Activated T-cell treated with anti-CD3 and anti-CD28 coated beads, Interleukin-2, amount 50 U/mL, for 72 hours (primary cell): ENCODE measurements at places on chromosomes 1 and 21. TPM values are rescaled to one million over a fixed set of nuclear protein-coding genes. Genes with fewer than 3 reads are reported as not detected.

MSH4 gene
- total RNA-seq, result 0.65 TPM

ITGB2 gene
- 287 TPM for total RNA-seq

FLG2 gene
- total RNA-seq, result not detected

TAS1R3 gene
- total RNA-seq, result 0.91 TPM

DNASE2B gene
- total RNA-seq, result not detected

TNFRSF4 gene
- 588 TPM for total RNA-seq

PALMD gene
- not detected for total RNA-seq

CFHR1 gene
- not detected for total RNA-seq

MASP2 gene
- total RNA-seq, result 0.19 TPM

CCDC27 gene
- not detected for total RNA-seq

- H3K4me3 ChIP-seq, result no peak overlapping the region
- H3K4me1 ChIP-seq, result no peaks in the 10 kb centered on the region
- H3K27me3 ChIP-seq, result no peaks in the 10 kb centered on the region
- peaks cover 2% of the 10 kb centered on the region for H3K36me3 ChIP-seq
These were observed 56.0 kb upstream of the LAMC2 start for GRCh38 chr1:183129921-183130690.

- H3K4me3 ChIP-seq, result no peak overlapping the region
- H3K4me1 ChIP-seq, result peaks cover 18% of the 10 kb centered on the region
- no peak for DNase-seq
- H3K27ac ChIP-seq, result no peak overlapping the region
These were observed 21.3 kb upstream of the LRRC8D start for GRCh38 chr1:89799495-89799894.

GRCh38 chr1:47434051-47434842 lies 3.6 kb upstream of the FOXD2 start:
- no peak overlapping the region for H3K27ac ChIP-seq
- H3K4me3 ChIP-seq, result peak overlapping the region; percentile 61
- H3K27me3 ChIP-seq, result peaks cover 42% of the 10 kb centered on the region
- H3K4me1 ChIP-seq, result peaks cover 49% of the 10 kb centered on the region

- no peak overlapping the region for H3K4me3 ChIP-seq
- no peak overlapping the region for H3K27ac ChIP-seq
- H3K4me1 ChIP-seq, result no peaks in the 10 kb centered on the region
- DNase-seq, result no peak
These were observed 18.7 kb upstream of the FMO2 start for GRCh38 chr1:171166361-171166760.

DNA sequence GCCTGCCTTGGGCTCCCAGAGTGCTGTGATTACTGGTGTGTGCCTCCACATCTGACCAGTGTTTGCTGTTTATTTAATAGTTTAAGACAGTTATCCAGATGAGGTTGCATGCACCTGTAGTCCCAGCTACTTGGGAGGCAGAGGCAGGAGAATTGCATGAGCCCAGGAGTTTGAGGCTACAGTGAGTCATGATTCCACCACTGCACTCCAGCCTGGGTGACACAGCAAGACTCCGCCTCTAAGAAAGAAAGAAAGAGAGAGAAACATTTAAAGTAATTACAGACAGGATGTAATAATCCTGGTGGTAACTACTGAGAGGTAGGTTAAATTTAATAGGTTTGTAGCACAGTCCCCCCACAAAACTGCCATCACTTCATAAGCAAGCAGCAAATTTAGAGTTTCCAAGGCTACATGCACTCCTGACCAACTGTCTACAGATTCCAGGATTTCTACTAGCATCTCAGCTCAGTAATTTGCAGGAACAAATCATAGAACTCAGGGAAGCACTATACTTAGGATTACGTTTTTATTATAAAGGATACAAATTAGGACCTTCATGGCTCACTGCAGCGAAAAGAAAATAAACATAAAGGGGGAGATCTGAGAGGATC lies 89.6 kb downstream of the PKN2 start:
- peaks cover 27% of the 10 kb centered on the region for H3K4me1 ChIP-seq
- no peaks in the 10 kb centered on the region for H3K27me3 ChIP-seq
- peaks cover 8% of the 10 kb centered on the region for H3K36me3 ChIP-seq
- H3K27ac ChIP-seq, result peak overlapping the region; percentile 57
- H3K4me3 ChIP-seq, result peak overlapping the region; percentile 36
- peak; percentile 12 for DNase-seq

GRCh38 chr1:243819438-243819839 lies 30.6 kb downstream of the AKT3 start:
- no peak overlapping the region for H3K4me3 ChIP-seq
- no peak for DNase-seq
- no peaks in the 10 kb centered on the region for H3K27me3 ChIP-seq
- H3K4me1 ChIP-seq, result peaks cover 19% of the 10 kb centered on the region

GRCh38 chr1:161054805-161055204 lies 9.0 kb upstream of the USF1 start:
- no peak for DNase-seq
- no peak overlapping the region for H3K27ac ChIP-seq
- no peaks in the 10 kb centered on the region for H3K27me3 ChIP-seq
- peaks cover 41% of the 10 kb centered on the region for H3K36me3 ChIP-seq

DNA sequence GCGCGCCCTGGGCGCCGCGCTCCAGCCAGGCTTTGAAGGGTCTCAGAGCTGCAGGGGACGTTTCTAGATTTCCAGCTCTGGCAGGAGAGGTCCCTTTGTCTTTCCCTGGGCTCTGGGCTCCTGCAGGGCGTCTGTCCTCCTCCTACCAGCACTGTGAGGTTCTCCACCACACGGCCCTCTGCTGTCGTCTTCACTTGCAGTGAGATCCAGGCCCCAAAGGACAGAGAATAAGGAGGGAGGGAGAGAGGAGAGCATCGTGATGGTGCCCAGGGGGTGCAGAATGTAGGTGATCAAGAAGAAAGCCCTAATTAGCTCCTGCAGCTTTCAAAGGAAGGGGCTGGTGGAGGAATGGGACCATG lies 4.2 kb upstream of the GNB1 start:
- no peak overlapping the region for H3K27ac ChIP-seq
- DNase-seq, result no peak
- H3K27me3 ChIP-seq, result no peaks in the 10 kb centered on the region
- no peak overlapping the region for H3K4me3 ChIP-seq

- H3K4me3 ChIP-seq, result no peak overlapping the region
- H3K36me3 ChIP-seq, result peaks cover 14% of the 10 kb centered on the region
- no peaks in the 10 kb centered on the region for H3K27me3 ChIP-seq
These were observed 149.3 kb downstream of the MRPL39 start for GRCh38 chr21:25457946-25458345.

- H3K4me3 ChIP-seq, result no peak overlapping the region
- no peak overlapping the region for H3K27ac ChIP-seq
- peaks cover 7% of the 10 kb centered on the region for H3K27me3 ChIP-seq
- H3K4me1 ChIP-seq, result no peaks in the 10 kb centered on the region
- DNase-seq, result no peak
- no peaks in the 10 kb centered on the region for H3K36me3 ChIP-seq
These were observed 14.7 kb downstream of the S100A7A start for GRCh38 chr1:153431002-153431401.

GRCh38 chr1:94299627-94300553 lies 62.5 kb upstream of the ARHGAP29 start:
- H3K27ac ChIP-seq, result no peak overlapping the region
- H3K36me3 ChIP-seq, result no peaks in the 10 kb centered on the region
- DNase-seq, result no peak
- no peaks in the 10 kb centered on the region for H3K4me1 ChIP-seq

GRCh38 chr1:168568346-168568745 lies 8.1 kb upstream of the XCL1 start:
- H3K4me3 ChIP-seq, result no peak overlapping the region
- H3K27me3 ChIP-seq, result no peaks in the 10 kb centered on the region
- DNase-seq, result no peak
- H3K36me3 ChIP-seq, result no peaks in the 10 kb centered on the region

GRCh38 chr1:183941001-183941400 lies 96.5 kb downstream of the COLGALT2 start:
- H3K4me3 ChIP-seq, result no peak overlapping the region
- no peak for DNase-seq
- no peak overlapping the region for H3K27ac ChIP-seq
- H3K27me3 ChIP-seq, result peaks cover 13% of the 10 kb centered on the region

- no peaks in the 10 kb centered on the region for H3K27me3 ChIP-seq
- peak overlapping the region; percentile 40 for H3K4me3 ChIP-seq
- no peaks in the 10 kb centered on the region for H3K36me3 ChIP-seq
- DNase-seq, result no peak
These were observed 11.4 kb downstream of the FAM89A start for GRCh38 chr1:231028682-231029081.

GRCh38 chr1:72281637-72282270 lies 585 bp downstream of the NEGR1 start:
- H3K36me3 ChIP-seq, result no peaks in the 10 kb centered on the region
- peaks cover 6% of the 10 kb centered on the region for H3K4me1 ChIP-seq
- H3K27me3 ChIP-seq, result peaks cover 24% of the 10 kb centered on the region
- no peak overlapping the region for H3K4me3 ChIP-seq

GRCh38 chr1:200838676-200839445 lies 33.9 kb upstream of the GPR25 start:
- H3K36me3 ChIP-seq, result no peaks in the 10 kb centered on the region
- H3K27ac ChIP-seq, result no peak overlapping the region
- no peak overlapping the region for H3K4me3 ChIP-seq
- no peaks in the 10 kb centered on the region for H3K27me3 ChIP-seq
- H3K4me1 ChIP-seq, result no peaks in the 10 kb centered on the region

DNA sequence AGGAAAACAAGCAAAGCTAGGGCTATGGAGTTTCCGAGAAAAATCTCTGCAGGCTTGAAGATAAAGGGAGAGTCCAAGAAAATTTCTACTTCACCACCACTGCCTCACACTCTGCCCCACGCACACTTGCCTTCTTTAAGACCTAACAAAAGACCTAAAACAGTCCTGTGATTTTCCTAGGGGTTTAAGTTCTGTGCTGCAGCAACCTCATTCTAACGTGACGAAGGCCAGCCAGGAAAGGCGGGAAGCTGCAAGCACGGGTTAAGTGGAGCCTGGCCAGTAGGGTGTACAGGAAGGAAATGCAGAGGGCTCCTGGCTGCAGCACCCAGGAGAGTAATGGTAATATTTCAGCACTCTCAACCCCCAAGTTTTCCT lies 1.5 kb downstream of the SPATA6 start:
- peak overlapping the region; percentile 90 for H3K4me3 ChIP-seq
- no peak for DNase-seq
- H3K36me3 ChIP-seq, result peaks cover 2% of the 10 kb centered on the region
- peaks cover 29% of the 10 kb centered on the region for H3K4me1 ChIP-seq

DNA sequence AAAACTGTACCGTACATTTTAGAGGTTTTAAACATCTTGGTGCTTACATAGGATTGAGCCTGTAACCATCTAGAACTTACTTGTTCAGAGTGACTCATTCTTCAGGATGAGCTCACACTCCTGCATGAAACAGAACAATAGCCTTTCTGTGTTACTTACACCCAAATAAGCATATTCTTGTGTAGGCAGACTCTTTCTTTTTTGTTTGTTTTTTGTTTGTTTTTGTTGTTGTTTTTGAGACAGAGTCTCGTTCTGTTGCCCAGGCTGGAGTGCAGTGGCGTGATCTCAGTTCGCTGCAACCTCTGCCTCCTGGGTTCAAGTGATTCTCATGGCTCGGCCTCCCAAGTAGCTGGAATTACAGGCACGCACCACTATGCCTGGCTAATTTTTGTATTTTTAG lies 3.8 kb upstream of the CA6 start:
- no peaks in the 10 kb centered on the region for H3K36me3 ChIP-seq
- H3K4me3 ChIP-seq, result peak overlapping the region; percentile 9
- H3K4me1 ChIP-seq, result peaks cover 88% of the 10 kb centered on the region
- H3K27ac ChIP-seq, result no peak overlapping the region
- DNase-seq, result no peak

GRCh38 chr1:231334952-231335351 lies 2.7 kb downstream of the EXOC8 start:
- peak overlapping the region; percentile 74 for H3K4me3 ChIP-seq
- H3K27ac ChIP-seq, result peak overlapping the region; percentile 73
- peaks cover 56% of the 10 kb centered on the region for H3K4me1 ChIP-seq
- H3K36me3 ChIP-seq, result peaks cover 10% of the 10 kb centered on the region
- DNase-seq, result no peak
- no peaks in the 10 kb centered on the region for H3K27me3 ChIP-seq

- H3K4me3 ChIP-seq, result peak overlapping the region; percentile 85
- H3K27me3 ChIP-seq, result peaks cover 35% of the 10 kb centered on the region
- DNase-seq, result peak; percentile 48
- H3K27ac ChIP-seq, result no peak overlapping the region
- H3K36me3 ChIP-seq, result no peaks in the 10 kb centered on the region
These were observed 359 bp downstream of the LRRC3 start for GRCh38 chr21:44455524-44456213.

DNA sequence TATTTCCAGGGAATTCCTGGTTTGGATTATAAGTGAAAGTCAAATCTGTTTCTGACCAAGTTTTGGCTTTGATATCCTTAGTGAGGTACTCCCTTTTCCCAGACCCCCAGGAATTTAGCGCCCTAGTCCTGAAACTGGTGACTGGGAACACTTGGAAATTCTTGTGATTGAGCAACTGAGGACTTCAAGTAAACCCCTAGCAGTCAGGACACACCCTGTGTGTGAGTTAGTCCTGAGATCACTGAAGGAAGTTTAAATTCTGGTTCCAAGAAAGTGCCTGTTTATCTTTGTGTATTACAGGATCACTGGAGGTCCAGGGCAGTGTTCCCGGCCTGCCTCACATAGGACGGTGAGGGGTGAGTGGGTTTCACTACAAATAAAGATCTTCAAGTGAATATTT lies 95.1 kb upstream of the F3 start:
- H3K27ac ChIP-seq, result no peak overlapping the region
- peaks cover 7% of the 10 kb centered on the region for H3K27me3 ChIP-seq
- no peaks in the 10 kb centered on the region for H3K36me3 ChIP-seq
- DNase-seq, result no peak
- H3K4me3 ChIP-seq, result no peak overlapping the region

GRCh38 chr1:39562886-39563285 lies 13.7 kb downstream of the PABPC4 start:
- no peak for DNase-seq
- peaks cover 25% of the 10 kb centered on the region for H3K36me3 ChIP-seq
- peaks cover 21% of the 10 kb centered on the region for H3K4me1 ChIP-seq

GRCh38 chr1:38118976-38119375 lies 72.4 kb upstream of the POU3F1 start:
- no peaks in the 10 kb centered on the region for H3K36me3 ChIP-seq
- no peaks in the 10 kb centered on the region for H3K27me3 ChIP-seq
- no peak overlapping the region for H3K27ac ChIP-seq
- no peak overlapping the region for H3K4me3 ChIP-seq
- no peak for DNase-seq

GRCh38 chr21:34072145-34073031 lies 990 bp upstream of the MRPS6 start:
- peaks cover 36% of the 10 kb centered on the region for H3K4me1 ChIP-seq
- peak; percentile 44 for DNase-seq
- H3K4me3 ChIP-seq, result peak overlapping the region; percentile 79
- no peaks in the 10 kb centered on the region for H3K27me3 ChIP-seq

- no peak overlapping the region for H3K27ac ChIP-seq
- H3K4me3 ChIP-seq, result no peak overlapping the region
- peaks cover 17% of the 10 kb centered on the region for H3K4me1 ChIP-seq
- no peak for DNase-seq
These were observed 245.3 kb upstream of the RUNX1 start for GRCh38 chr21:35294231-35294898.

DNA sequence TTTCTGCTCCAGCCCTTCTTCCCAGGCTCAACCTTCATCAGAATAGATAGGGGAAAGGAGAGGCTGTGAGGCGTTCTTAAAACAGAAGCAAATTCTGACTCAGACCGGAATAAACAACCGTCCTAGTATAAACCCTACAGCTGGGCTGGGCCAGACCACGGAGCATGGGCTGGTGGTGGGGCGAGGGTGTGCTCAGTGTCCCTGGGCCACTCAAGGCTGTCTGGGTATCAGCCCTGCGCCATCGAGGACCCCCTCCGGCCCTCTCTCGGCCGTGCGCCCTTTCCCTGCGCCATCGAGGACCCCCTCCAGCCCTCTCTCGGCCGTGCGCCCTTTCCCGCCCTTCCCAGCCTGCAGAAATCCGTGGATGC lies 36.0 kb downstream of the CAPN2 start:
- H3K36me3 ChIP-seq, result peaks cover 1% of the 10 kb centered on the region
- DNase-seq, result peak; percentile 45
- H3K27me3 ChIP-seq, result no peaks in the 10 kb centered on the region

- H3K4me3 ChIP-seq, result no peak overlapping the region
- no peak overlapping the region for H3K27ac ChIP-seq
These were observed 8.8 kb upstream of the CCT8 start for GRCh38 chr21:29082046-29082815.
